HuH-7.5 (cell line): ENCODE measurements at places on chromosomes 6 and 20.

GRCh38 chr6:89034586-89035251 lies 45.8 kb upstream of the PNRC1 start:
- DNase-seq, result no peak

GRCh38 chr6:30914854-30915590 lies 984 bp downstream of the VARS2 start:
- no peak for DNase-seq

GRCh38 chr6:43283905-43284304 lies 14.2 kb upstream of the SLC22A7 start:
- no peak for DNase-seq

DNA sequence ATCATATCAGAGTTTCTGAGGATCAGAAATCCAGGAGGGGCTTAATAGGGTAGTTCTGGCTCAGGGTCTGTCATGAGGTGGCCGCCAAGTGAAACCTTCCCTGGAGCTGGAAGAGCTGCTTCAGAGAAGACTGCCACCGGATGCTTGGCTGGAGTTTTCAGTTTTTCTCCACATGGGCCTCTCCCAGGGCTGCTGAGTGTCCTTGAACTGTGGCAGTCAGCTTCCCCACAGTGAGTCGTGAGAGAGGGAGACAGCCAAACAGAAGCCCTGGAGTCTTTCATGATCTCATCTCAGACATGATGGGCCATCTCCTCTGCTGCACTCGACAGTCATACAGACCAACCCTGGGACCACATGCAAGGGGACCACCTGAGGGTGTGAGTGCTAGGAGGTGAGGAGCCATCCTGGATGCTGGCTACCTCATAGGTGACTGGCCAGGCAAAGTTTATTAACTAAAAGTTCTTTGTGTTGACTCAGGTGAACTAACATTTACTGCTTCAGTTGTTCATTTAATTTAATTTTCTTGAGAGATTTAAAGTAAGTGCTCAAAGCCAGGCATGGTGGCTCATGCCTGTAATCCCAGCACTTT lies 71.5 kb downstream of the SHLD1 start:
- peak; percentile 40 for DNase-seq

- peak; percentile 20 for DNase-seq
Measured at GRCh38 chr6:63573899-63574553, 1.7 kb downstream of the LOC128125822 start.
